ENCODE measurements at places on chromosomes 7 and 10.

GRCh38 chr7:125504848-125505247 is 575.2 kb upstream of the POT1 start:
- DNase-seq: no peak

GRCh38 chr7:30474893-30475292 is 3.7 kb downstream of the NOD1 start:
- no peak for DNase-seq

DNA sequence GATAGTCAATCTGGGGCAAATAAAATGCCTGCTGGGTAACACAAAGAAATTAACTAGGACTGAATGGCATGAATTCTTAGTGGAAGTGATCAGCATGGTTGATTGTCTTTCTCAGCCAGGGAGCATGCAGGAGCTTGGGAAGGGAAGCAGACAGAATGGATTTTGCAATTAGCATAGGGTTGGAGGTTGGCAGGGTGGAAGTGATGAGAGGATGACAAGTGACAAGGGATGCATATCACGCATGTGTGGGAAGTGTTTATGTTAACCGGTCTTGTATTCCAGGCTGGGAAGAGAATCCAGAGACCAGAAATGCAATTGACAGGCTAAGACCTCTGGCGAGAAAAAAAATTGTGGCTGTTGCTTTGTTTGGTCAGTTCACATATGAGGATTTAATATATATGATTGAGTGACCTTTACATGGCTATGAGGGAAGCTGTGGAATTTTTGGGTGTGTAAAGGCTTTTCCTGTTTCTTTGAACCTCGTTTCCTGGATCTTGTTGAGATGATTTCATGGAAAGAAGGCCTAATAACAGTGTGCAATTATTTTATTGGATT is 8.3 kb downstream of the MDFIC start:
- DNase-seq: no peak

DNA sequence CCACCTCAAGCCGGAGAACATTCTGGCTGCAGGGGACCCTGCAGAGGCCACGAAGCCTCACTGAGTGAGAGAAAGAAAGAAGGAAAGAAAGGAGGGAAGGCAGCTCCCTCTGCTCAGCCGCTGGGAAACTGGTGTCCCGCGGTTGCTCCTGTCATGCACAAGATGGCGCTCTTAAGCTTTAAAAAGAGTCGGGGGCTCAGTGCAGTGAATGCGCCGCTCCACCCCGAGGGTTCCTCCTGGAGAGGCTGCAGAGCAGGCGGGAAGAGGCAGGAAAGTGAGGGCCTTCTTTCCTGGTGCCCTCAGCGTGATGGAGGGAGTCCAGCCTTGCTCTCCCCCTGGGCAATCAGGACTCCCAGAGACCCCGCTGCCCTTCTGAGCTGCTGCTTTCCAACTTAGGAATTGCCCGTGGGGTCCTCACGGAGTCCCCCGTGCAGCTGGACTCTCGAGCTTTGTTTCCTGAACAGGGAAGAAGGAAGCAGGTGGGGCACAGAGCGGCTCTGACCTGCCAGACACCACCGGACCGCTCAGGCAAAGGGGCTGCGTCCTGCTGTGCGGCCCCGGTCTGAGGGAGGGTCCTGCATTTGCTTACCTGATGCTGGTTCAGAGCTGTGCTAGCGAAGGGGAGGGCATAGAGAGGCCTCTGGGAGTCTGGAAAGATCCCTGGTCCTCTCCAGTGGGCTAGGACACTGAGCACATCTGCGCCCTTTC is 141.9 kb upstream of the MKI67 start:
- no peak for DNase-seq

- DNase-seq: no peak
Measured at GRCh38 chr7:46763344-46763743, 818.6 kb downstream of the TNS3 start.

- DNase-seq: no peak
Measured at GRCh38 chr7:154424350-154424749, 372.2 kb downstream of the DPP6 start.

GRCh38 chr7:51309361-51310130 is 7.1 kb downstream of the COBL start:
- no peak for DNase-seq

DNA sequence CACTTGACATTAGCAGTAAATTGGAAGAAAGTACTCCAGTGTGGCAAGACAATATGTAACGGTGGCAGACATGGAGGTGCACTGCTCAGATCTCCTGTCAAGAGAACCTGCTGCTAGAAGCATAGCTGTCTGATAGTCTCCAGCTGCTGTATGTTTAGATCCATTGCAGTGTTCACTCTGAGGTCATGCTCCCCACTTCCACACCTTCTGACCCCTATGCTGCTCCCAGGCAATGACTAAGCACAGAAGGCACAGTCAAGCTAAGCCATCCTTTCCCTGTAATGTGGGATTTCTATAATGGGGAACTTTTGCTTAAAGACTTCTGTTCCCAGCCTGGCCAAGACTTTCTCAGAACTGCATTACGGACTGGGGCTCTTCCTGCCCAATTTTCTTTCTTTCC is 315.8 kb downstream of the HPSE2 start:
- no peak for DNase-seq

DNA sequence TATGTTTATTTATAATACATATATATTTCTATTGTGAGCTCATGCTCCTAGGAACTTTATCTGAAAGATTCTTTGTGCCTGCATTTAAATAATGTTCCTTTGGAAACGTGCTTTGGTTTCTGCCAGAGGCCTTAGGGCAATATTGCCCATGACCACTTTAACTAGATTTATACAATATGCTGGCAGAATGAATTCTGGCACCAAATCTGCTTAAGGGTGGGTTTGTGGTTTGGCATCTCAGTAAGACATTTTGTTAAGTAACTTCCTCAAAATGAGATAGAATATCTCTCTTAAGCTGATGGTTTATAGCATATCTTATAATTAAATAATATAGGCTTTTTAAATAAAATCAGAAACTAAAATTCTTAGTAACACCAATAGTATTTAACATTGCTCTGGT is 252.9 kb downstream of the RNLS start:
- no peak for DNase-seq

- DNase-seq: no peak
Measured at GRCh38 chr7:130947792-130948580, 214.0 kb upstream of the KLF14 start.
